ENCODE measurements at places on chromosomes 12 and 14.

GRCh38 chr12:40947797-40948196 lies 240.3 kb upstream of the PDZRN4 start:
- DNase-seq, result no peak

GRCh38 chr12:63362791-63363190 lies 211.8 kb upstream of the AVPR1A start:
- DNase-seq, result no peak

- no peak for DNase-seq
Measured at GRCh38 chr14:53027041-53027440, 76.2 kb upstream of the FERMT2 start.

DNA sequence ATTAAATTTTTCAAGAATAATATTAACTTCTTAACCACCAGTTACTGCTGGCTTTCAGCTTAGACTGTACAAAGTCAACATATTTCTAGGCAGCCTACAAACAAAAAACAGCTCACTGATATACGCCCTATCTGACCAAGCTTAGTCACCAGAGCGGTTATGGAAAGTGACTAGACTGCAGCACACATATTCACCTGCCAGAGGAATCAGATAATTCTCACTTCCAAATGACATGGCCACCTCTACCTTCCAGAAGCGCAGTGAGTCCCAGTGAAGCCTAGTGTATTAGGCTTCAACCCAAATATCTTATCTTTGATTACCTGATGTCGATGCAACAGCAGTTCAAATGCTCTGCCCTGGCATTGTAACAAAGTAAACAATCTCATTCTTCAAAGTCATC lies 8.5 kb downstream of the STXBP6 start:
- no peak for DNase-seq

- DNase-seq, result no peak
Measured at GRCh38 chr14:99854831-99855230, 61.6 kb downstream of the EML1 start.

DNA sequence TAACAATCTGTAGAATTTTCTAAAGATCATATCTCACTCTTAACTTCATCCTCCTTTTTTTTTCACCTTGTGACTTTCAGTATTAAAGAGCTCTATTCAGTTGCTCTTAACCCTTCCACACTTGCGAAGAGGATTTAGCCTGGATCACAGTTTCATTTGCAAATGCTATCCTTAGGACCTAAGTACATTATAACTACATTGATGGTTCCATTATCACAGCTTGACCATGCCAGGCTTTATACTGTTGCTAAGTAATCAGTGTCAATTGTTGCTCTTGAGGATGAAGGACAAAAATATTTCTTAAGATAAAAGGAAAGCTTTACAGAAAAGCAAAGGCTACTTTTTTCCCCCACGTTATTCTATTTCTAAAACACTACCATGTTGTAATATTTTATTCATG lies 122.2 kb downstream of the PDZRN4 start:
- no peak for DNase-seq

DNA sequence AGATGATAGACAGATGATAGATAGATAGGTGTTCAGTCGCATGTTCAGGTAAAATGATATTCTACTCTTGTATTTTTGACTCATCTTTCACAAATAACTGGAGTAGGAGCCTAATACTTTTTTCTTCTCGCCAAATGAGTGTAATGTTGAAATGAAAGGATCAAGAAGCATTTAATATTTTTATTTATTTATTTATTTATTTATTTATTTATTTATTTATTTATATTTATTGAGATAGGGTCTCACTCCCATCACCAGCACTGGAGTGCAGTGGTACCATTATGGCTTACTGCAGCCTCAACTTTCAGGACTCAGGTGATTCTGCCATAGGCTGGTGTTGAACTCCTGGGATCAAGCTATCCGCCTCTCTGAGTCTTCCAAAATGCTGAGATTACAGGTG lies 298.8 kb downstream of the KCNC2 start:
- no peak for DNase-seq

DNA sequence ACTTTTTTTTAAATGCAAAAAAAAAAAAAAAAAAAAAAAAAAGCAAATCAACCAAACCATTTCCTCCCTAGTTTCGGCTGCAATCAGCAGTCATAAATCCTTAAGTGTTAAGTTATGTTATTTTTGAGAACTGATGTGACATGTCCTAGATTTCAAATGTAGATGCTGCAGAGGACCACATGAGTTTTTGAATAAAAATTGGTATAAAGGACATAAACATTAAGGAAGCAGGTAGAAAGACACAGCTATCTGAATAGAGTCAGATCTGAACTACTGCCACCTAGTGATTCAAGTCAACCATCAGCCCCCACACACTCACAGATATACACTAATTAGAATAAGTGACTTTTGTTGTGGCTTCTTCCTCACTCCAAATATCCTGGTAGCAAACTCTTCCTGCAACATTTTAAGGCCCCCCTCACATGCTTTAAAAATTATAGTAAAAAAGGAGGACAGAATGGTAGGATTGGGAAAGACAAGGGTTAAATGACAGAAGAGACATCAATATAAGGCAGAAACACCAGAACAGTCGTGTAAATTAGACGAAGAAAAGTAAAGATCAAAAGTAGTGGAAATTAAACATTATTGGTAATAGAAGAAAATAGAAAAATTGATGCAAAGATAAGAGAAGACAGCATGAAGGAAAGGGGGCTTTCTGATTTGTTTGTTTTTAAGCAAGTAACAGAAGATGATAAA lies 394.5 kb upstream of the ATP2B1 start:
- DNase-seq, result no peak

- DNase-seq, result no peak
Measured at GRCh38 chr12:6539314-6539682, 5.0 kb downstream of the GAPDH start.

- no peak for DNase-seq
Measured at GRCh38 chr12:91139286-91139685, 28.0 kb upstream of the LUM start.

DNA sequence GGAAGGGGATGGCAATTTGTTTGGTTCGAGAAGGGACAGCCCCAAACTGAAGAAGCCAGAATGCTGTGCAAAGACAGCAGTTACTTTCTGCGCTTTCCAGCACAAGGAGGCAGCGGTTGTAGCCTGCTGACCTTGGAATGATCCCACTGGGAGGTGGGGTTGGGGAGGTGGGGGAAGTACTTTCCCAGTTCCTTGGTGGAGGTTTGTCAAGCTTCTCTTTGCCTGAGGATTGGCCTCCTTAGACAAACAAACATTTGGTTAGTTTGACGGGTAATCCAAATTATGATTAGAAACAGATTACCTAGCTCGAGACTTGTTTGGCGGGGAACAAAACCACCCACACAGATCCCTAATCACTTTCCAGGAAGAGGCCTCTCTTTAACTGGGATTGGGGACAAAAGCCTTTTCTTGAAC lies 79.1 kb upstream of the EGLN3 start:
- DNase-seq, result no peak

GRCh38 chr14:93042968-93043940 lies 72.5 kb downstream of the ITPK1 start:
- DNase-seq, result no peak

DNA sequence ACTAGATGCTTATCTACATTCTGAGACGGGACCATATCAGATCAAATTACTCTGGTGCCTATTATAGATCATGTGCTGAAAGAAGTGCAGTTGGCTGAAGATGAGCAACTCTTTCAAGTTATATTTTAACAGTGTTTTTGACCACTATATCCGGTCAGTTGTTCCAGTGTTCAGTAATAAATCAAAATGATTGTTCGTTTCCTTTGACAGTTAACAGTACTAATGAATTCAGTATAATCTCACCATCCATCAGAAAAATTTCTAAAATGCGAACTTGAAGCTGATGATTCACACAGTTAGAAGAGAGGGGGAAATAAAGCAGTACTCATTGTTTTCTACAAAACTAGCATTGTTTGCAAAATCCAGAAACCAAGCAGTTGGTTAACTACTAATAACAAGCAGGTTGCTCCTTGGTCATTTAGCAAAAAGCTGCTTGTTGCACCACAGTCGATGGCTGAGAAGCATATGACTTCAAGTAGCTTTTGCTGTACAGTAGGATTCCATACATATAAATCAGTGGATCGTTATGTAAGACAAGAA lies 2.3 kb downstream of the RPS6KA5 start:
- no peak for DNase-seq

DNA sequence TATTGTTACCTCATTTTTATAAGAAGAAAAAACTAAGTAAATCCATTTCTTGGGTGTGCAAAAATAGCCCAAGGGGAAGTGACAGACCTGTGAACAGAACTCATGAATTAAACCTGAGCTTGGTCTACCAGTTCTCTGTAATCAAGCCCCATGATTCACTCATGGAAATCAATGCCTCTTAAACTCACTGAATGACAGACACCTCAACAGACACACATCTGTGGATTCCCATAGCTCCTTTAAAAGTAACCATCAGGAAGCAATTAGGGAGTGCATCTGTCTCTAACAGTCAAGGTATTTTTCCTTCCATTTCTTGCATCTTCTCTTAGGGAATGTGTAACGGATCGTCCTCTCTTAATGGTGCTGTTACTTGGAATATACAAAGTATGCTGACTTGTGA lies 215.0 kb upstream of the EEA1 start:
- DNase-seq, result no peak

- DNase-seq, result no peak
Measured at GRCh38 chr12:26126340-26127284, 1.8 kb upstream of the BHLHE41 start.

DNA sequence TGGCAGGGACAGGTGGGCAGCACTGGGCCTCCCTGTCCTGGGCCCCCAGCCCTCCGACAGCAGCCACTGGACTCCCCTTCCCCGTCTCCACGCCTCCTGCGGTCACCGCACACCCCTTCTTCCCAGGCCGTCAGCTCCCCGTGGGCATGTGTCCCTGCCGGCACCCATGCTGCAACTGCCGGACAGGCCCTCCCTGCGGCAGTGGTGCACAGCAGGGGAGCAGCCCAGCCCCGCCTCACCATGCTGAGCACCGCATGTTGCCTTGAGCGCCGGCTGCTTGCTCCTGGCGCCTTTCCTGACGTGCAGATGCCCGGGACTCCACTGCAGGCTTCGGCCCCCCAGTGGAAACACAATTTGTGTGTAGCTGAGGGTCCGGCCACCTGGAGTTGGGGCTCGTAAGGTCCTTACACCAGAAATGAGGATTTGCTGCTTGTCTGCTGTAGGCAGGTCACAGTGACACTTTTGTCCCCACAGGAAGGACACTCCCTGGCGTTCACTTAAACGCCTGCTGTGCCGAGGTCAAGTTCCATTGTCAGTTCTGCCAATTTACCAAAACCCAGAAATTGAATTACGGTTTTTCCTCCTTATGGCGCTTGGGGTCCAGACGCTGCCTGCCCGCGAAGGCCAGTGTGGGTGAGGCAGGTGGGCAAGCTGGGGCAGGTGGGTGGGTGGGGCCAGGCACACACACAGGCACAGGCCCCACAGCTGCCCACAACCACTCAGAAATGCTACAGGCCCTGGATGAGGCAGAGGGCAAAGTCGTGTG lies 28.2 kb upstream of the MMP17 start:
- no peak for DNase-seq

GRCh38 chr12:123951467-123951866 lies 21.2 kb downstream of the CCDC92 start:
- DNase-seq, result no peak

GRCh38 chr14:34775342-34775741 lies 60.9 kb upstream of the CFL2 start:
- DNase-seq, result no peak

DNA sequence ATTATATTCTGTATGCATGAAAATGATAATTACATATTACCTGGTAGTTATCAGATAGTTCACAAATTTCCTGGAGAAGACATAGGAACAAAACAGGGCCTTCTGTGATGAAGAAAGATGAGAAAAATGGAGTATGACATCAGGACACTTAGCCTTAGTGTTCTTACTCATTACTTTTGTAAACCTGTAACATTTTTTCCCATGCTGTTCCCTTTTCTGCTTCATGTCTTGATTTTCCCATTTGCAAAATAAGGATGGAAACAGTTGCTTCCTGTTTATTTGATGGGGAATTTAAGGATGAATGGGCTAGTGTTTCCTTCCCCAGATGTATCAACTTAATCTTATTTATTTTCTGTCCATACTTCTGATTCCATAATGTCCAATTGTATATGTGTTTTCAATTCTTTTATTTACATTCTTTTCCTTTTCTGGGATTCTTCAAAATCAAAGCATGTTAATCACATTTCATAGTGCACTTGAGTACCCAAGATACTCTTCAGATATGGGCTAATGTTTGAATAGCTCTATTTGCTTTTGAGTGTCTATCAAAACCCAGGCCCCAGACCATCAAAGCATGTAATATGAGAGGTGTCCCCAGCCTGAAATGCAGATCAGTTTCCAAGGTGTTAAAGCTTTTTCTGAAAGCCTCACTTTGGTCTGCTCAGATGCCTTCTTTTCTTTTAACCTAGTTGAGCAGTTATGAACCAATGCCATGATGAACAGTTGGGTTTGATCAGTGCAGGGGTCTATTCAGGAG lies 260.5 kb downstream of the RAD51B start:
- DNase-seq, result no peak

DNA sequence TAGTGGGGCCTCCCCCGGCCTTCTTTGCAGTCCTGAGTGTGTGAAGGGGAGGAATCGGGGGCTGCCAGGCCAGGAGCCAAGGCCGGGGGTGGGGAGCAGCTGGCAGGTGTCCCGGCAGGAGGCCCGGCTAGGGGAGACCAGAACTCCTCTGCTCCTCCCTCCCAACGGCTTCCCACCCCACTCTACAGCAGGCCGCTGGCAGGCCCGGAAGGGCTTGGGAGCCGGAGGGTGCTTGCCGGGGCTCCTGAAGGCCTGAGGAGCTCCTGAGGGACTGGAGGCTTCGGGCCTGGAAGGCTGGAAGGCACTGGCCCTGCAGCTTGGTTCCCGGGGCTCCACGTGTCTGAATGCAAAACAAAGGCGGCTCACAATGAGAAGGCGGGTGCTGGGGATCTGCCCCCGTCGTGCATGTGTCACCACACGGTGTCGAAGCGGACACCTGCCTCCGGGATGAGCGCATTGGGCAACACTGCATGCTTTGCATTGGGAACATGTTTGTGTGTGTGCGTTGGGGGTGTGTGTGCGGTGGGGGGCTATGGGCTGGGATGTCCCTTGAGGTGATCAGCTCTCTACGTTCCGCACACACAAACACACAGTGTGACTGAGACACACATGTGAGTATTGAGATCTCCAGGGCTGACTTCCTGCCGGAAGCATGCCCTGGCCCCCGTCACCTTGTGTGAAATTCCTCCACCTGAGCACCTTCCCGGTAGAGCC lies 30.9 kb upstream of the ANKRD9 start:
- DNase-seq, result no peak

GRCh38 chr14:94484481-94484880 lies 8.5 kb upstream of the SERPINA9 start:
- DNase-seq, result no peak

GRCh38 chr12:45357539-45358417 lies 141.9 kb downstream of the ANO6 start:
- DNase-seq, result no peak

DNA sequence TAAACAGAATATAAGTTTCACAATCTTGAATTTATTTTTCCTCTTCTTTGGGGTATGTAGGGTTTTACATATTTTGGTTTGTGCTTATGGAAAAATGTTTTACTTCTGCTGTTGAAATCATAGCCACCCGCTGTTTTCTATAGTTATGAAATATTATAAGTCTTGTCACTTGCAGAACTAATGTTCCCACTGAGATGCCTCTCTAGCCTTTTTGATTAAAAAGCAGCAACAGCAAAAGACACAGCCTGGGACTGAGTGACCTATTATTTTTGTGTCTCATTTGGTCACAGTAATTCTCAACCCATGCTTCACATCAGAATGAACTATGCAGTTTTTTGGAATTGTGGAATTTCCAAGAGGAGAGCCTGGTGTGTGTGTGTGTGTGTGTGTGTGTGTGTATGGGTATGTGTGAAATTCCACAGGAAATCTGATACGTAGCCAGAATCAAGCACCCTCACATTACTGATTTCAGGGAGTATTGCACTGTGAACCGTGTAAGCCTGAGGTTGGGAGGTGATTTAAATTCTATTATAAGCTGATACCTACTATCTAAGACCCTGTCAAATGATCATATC lies 55.7 kb upstream of the FRMD6 start:
- DNase-seq, result no peak
